KG1 (cell line): ENCODE measurements at places on chromosomes 1 and 21.

DNA sequence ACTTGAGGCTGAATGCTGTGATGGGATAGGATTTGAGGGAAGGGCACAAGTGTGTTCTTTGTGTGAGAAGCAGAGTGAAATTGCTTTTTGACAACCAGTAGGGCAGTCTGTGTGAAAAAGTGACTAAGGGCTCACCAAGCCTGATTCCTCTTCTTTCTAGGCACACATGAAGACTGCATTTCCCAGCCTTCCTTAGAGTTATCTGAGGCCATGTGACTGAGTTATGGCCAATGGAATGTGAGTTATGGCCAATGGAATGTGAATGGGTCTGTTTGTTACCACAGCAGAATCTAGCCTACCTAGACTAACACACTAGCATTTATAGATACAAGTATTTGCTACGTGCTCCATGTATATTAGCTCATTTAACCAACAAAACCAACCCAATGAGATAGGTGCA is 35.3 kb upstream of the DIRAS3 start:
- no peak for DNase-seq

DNA sequence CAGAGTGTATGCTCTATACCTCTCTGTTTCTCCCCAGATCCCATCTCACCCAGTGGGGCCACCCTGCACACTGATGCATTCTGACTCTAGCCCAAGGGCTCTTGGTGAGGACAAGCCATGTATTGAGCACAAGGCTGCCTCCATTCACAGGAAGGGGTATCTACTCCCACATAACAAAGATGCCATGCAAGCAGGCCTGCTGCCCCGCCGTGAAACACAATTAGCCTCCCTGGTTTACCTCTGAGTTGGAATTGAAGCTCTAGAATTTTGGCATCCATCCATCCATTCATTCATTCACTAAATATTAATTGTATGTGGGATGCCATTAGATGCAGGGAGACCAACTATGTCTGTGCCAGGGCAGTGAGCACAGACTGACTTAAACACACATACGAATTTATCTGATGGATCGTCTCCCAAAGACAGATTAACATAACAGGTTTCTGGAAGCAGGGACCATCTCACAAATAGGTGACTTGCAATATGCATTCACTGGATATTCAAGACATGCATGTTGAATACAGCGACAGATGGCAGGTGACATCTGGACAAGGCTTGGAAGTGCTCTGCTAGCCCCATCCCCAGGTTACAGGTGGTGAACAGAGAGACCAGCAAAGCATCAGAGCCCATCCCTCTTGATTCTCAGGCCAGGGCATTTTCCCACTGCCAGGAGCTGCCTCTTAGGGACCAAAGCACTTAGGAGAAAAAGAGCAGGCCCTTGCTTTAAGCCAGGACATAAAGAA is 34.3 kb downstream of the TRABD2B start:
- no peak for DNase-seq

- DNase-seq = no peak
Observed at GRCh38 chr1:47785561-47786271, 211.5 kb downstream of the TRABD2B start.

DNA sequence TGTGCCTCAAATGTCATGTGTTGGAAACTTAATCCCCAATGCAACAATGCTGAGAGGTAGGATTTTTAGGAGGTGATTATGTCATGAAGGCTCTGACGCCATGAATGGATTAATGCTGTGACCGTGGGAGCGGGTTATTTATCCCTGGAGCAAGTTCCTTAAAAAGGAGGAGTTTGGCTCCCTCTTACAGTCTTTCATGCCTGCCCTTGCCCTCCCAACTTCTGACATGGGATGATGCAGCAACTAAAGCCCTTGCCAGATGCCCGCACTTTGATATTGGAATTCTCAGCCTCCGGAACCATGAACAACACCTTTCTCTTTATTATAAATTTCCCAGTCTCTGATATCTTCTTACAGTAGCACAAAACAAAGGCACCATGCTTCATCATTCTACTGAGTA is 685.3 kb upstream of the CHRM3 start:
- no peak for DNase-seq

DNA sequence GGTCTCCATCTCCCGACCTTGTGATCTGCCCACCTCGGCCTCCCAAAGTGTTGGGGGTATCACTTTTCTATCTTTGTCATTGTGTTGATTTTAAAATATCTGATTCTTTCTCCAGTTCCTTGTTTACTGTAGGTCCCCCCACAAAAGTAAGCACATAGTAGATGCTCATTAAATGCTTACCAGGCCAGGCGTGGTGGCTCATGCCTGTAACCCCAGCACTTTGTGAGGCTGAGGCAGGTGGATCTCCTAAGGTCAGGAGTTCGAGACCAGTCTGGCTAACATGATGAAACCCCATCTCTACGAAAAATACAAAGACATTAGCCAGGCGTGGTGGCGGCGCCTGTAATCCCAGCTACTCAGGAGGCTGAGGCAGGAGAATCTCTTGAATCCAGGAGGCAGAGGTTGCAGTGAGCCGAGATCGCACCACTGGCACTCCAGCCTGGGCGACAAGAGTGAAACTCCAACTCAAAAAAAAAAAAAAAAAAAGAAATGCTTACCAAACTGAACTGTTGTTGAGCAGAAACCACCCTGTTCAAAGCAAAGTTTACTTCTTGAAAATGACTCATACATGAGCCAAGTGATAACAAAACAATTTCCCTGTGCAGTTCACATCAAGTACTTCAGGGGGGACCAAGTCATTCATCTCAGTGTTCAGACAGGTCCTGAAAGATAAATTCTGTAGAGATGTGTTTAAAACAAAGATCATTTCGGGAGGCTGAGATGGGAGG is 24.3 kb upstream of the NID1 start:
- DNase-seq = no peak
